Cardiac muscle cell (in vitro differentiated cells and primary cell): ENCODE measurements at places on chromosomes 11 and 22. TPM values are rescaled to one million over a fixed set of nuclear protein-coding genes. Genes with fewer than 3 reads are reported as not detected.

The TRIM51 gene
- not detected in 2 replicates for total RNA-seq

The MIEF1 gene
- 27.2 and 31.2 TPM in 2 replicates for total RNA-seq

The BATF2 gene
- 0.21 and 0.25 TPM in 2 replicates for total RNA-seq

- no peak for DNase-seq
- no peaks in the 10 kb centered on the region for H3K27me3 ChIP-seq
- no peak overlapping the region for H3K27ac ChIP-seq
- no peak overlapping the region for H3K4me3 ChIP-seq
- H3K4me1 ChIP-seq, result peaks cover 12% of the 10 kb centered on the region
These were observed 9.8 kb downstream of the CD82 start for GRCh38 chr11:44575288-44575672.

DNA sequence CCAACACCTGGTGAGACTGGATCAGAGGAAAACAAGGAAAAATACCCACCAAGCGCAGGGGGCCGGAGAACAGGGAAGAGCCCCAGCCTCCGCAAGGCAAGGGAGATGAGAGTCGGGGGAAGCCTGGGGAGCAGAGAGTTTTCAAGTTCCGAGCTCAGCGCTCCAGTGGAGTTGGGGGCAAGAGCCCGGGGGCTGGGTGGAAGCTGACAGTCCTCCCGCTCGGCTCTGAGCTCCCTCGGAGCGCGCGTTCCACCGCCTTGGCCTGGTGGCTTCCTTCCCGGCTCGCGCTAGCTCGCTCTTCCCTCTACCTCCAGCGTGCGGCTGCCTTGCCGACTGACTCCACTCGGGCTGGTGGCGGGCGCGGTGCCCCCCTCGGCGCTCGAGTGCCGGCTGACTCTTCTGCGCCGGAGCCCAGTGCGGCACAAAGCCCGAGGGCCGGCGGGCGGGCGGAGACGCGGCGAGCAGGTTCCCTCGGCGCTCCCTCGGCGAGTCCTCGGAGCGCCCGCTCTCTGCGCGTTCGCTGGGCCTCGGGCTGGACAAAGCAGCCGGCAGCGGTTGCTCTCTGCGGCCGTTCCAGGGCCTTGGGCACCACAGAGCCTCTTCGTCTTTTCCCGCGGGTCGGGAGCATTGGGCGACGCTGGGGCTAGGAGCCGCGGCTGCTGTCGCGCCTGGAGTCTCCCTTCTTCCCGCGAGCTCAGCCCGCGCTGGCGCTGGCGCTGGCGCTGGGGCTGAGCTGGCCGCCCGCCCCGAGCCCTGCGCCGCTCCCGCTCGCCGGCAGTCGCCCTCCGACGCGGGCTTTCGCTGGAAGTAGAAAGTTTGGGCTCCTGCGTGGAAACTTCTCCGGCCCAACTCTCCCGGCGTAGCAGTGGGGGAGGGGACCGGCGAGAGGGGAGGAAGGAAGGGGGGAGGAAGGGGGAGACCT is 1.0 kb downstream of the PAX6 start:
- DNase-seq, result peak; percentile 67
- H3K27me3 ChIP-seq, result peaks cover 100% of the 10 kb centered on the region
- peak overlapping the region; percentile 21 for H3K4me3 ChIP-seq
- H3K36me3 ChIP-seq, result no peaks in the 10 kb centered on the region
- H3K4me1 ChIP-seq, result peaks cover 12% of the 10 kb centered on the region

The NECTIN1 gene
- total RNA-seq, result 9.1 and 11.8 TPM in 2 replicates

The DGCR6 gene
- total RNA-seq, result 22.3 and 26.2 TPM in 2 replicates

DNA sequence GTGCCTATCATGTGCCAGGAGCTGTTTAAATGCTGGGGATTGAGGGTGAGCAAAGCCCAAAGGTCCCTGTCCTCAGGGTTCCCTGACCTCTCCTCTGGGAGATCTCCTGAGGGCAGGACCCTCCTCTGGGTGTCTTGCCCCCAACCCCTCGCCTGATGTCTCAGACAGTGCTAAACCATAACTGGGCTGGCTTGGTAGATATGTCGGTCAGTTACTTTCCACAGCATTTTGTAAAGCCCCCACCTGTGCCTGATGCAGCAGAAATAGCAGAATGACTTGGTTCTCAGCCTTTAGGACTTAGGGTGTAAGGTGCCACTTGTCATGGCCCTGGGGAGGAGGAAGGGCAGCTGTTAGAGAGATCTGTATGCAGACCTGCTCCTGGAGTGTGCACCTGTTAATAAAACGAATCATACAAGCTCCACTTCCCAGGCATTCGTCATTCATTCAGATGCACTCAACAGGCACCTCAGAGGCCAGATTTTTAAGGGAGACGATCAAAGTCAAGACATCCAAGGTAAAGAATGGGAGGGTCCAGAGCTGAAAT is 88.1 kb downstream of the TP53I11 start:
- no peak for DNase-seq
- H3K27ac ChIP-seq, result peak overlapping the region; percentile 90
- no peaks in the 10 kb centered on the region for H3K36me3 ChIP-seq
- no peak overlapping the region for H3K4me3 ChIP-seq
- peaks cover 3% of the 10 kb centered on the region for H3K4me1 ChIP-seq
- no peaks in the 10 kb centered on the region for H3K27me3 ChIP-seq

- no peaks in the 10 kb centered on the region for H3K36me3 ChIP-seq
- H3K27me3 ChIP-seq, result no peaks in the 10 kb centered on the region
- H3K4me1 ChIP-seq, result peaks cover 63% of the 10 kb centered on the region
- DNase-seq, result no peak
These were observed 99.8 kb downstream of the ARL14EP start for GRCh38 chr11:30422447-30423278.

DNA sequence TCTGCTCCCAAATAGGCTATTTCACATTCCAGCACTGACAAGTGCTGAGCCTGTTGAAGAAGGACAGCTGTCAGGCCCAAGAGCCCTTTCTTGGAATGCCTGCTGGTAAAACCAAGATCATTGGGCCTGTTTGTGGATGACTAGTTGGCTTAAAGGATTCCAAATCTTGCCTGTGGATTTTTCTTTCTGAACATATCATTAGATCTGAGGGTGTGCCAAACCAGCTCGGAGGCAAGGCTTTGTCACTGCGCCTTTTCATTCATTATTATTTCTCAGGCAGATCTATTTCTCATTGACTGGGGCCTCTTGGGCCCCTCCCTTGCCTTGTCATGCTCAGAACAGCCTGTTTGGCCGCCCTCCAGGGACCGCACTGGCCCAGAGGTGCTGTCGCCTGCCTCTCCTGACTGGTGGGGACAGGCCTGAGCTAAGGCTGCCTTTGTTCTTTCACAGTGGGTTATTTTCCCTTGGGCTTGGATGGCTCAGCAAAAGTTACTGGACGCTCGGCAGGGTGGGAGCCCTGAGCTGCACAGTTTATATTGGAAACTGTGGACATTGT is 222.7 kb upstream of the SESN3 start:
- H3K36me3 ChIP-seq, result no peaks in the 10 kb centered on the region
- peak overlapping the region; percentile 20 for H3K27ac ChIP-seq
- peaks cover 9% of the 10 kb centered on the region for H3K4me1 ChIP-seq
- H3K4me3 ChIP-seq, result no peak overlapping the region
